Bone marrow (tissue), 2 donors: ENCODE measurements at places on chromosomes 1 and 21.

- no peak for DNase-seq
These were observed 55.5 kb upstream of the EPS8L3 start for GRCh38 chr1:109818988-109819764.

GRCh38 chr1:162366671-162367070, 10.0 kb downstream of the SPATA46 start:
- DNase-seq, result no peak

- no peak for DNase-seq
These were observed 611 bp upstream of the ZSWIM5 start for GRCh38 chr1:45206808-45207623.

- DNase-seq, result no peak
These were observed 239.5 kb downstream of the RYR2 start for GRCh38 chr1:237281481-237281880.

DNA sequence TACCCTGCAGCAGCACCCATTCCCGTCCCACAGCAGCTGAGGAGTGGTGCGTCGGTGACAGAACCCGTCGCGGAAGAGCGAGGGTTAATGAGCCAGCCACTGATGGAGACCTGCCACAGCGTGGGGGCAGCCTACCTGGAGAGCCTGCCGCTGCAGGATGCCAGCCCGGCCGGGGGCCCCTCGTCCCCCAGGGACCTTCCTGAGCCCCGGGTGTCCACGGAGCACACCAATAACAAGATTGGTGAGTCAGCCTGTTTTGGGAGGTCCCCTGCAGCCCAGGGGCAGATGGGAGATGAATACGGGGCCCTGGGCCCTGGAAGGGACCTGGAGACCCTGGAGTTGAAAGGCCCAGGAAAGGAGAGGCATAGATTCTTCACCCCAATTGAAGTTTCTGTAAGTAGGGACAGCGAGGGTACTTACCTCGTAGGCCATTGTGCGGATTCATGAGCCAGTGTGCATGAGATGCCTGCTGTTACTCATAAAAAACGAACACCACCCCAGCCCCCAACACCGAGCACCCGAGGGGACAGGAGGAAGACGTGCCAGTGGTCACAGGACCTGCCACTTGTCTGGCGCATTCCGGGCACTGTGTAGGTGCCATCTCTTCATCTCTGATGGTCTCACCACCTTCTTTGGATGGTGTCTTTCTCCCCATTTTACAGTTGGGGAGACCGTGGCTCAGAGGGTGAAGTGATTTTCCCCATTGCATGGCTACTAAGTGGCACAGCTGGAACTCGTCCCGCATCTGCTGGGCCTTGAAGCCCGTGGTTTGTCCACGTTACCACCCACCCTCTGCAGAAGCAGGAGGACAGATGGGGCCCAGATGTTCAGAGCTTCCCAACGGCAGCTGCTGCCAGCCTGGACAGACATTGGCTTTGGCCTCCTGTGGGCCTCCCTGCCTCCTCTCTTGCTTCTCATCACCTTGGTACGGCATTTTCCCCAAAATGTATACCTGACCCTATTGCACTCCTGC, 28.3 kb upstream of the TNFRSF1B start:
- no peak for DNase-seq

DNA sequence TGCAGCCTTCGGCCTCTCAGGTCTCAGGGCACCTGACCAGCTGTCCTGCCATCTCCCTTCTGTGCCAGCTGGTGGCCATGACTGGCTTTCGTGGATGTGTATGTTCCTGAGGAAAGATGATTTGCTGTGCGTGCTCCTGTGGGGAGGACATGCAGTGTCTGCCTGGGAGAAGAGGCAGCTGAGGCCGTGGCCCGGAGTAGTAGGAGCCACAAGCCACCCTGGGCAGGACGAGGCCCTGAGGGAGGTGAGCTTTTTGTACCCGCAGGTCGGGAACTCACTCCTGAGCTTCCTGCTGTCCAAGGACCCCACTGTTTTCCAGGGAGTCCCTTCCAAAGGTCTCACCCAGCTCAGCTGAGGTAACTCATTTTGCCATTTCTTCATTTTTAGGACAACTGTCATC, 58.5 kb downstream of the PIK3CD start:
- no peak for DNase-seq

DNA sequence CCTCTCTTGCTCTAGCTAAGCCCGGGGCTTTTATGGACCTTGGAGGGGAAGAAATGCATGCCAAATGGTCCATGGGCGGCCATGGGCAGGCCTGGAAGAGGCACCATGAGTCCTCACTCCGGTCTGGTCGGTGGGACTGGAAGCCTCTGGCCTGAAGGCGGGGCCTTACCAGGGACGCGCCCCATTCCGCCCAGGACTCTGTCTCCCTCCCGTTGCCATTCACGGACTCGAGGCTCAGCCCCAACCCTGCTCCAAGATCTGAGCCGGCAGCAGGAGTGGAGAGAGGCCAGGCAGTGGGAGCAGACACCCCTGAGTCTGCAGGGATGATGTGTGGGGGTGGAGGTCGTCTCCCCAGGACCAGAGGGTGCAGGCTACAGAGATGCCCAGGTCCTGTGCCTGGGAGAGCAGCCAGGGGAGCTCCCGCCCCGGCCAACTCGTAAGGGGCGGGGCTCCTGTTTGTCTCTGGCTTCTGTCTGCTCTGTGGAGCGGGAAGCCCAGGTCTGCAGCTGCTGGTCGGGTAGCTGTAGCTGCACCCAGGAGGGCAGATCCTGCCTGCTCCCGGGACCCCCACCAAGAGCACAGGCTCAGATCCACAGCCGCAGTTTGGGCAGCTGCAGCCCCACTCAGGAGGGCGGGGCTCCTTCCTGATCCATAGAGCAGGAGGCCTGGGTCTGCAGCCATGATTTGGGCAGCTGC, 8.3 kb upstream of the KANK4 start:
- DNase-seq, result no peak

DNA sequence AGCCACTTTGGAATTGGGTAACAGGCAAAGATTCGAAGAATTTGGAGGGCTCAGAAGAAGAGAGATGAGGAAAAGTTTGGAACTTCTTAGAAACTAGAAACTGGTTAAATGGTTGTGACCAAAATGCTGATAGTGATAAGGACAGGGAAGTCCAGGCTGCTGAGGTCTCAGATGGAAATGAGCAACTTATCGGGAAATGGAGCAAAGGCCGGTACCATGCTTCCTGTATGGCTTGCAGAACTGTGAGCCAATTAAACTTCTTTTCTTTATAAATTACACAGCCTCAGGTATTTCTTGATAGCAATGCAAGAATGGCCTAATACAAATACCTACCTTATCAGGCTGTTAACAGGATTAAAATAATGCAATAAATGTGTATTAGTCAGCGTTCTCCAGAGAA, 9.4 kb upstream of the TLR5 start:
- DNase-seq, result no peak

DNA sequence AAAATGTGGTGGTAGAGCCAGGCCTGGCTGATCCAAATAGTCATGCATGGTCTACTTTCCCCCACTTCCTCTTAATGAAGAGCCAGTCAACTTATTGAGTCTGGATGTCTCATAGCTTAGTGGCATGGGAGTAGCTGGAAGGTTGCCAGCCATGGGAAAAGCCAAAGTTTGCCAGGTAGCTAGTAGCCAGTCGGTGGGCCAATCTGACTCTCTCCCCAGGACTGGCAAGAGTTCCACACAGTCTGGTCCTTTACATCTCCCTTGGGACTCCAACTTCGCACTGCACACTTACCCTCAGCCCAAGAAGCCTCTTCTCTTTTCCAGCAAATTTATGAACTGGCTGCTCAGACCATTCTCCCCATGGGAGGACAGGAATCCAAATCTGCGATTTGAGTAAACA, 8.3 kb downstream of the WARS2 start:
- no peak for DNase-seq

DNA sequence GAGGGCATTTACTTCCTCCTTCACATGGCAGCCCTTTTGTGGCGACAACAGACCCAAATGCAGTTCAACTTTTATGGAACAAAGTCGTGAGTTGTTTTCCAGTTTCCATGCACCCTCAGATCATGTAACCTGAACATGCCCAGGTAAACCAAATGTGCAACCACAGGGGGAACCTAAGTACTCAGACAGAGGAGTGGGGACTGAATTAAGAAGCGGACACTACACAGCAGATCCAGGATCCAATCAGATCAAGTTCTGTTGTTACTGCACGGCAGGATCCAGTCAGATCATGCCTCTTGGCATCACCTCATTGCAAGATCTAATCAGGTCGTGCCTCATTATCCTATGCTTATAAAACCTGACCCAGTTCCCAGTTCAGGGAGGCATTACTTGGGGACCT, 115.7 kb downstream of the MATN1 start:
- DNase-seq, result no peak

DNA sequence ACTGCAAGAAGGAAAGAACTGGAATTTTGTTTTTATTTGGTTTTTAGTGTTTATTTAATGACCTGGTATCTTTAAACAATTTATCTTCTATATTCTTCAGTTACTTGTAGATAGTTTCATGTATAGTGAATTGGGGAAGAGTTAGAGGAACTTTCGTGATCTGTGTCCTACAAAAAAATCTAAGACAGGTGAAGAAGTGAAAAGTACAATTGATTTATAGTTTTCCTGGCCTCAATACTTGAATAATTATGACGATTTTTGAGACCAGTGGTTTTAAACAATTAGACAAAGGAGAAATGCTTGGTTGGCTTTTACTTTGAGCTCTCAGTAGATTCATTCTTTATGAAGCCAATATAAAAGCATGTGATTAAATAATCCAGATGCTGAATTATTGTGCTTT, 7.5 kb downstream of the MIER1 start:
- no peak for DNase-seq

DNA sequence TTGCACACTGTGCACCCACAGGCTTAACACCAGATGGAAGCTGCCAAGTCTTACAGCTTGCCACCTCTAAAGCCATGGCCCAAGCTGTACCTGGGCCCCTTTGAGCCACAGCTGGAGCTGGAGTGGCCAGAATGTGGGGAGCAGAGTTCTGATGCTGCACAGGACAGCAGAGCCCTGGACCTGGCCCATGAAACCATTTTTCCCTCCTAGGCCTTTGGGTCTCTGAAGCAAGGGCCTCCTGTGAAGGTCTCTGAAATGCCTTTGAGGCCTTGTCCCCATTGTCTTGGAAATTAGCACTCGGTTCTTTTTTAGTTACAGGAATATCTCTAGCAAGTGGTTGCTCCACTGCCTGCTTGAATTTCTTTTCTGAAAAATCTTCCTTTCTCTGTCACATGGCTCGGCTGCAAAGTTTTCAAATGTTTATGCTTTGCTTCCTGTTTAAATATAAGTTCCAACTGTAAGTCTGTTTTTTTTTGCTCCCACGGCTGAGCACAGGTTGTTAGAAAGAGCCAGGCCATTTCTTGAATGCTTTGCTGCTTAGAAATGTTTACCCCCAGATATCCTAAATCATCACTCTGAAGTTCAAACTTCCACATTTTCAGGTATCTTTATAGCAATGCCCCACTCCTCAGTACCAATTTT, 156.8 kb upstream of the GORAB start:
- DNase-seq, result no peak

DNA sequence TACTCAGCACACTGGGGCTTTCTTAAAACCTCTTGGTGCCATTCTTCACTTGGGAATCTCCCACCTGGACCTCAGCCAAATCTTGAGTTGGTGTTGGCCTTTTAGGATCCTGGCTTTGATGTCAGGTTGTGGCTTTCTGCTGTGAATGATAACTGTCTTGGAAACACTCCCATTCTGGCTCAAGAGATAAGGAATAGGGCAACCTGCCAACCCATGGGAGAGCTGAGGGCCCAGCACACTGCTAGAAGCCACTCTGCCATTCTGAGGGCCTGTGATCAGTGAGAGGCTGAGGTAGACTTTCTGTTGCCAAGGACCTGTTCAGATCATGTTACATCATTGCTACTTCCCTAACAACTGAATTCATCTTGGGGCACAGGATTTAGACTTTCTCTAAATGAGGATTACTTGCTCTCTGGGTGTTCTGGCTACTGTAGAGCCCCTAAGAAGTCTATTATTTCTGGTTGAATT, 45.8 kb downstream of the TTC39A start:
- DNase-seq, result no peak

DNA sequence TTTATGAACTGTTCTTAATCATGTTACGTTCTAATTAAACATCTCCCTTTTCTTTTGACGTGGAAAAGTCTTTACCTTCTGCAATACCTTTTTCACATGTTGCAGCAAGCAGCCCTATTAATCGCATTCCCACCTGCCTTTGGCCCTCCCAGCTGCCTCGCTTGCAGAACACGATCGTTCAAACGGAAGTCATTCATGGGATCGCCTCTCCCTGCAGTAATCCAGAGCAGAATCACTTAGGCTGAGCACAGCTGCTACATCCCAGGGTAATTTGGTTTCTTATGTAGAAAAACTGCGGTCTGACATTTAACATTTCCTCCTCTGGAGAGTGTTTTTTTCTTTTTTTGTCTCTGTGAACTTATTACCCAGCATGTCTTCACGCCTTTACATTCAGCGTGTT, 206.3 kb downstream of the KIF26B start:
- no peak for DNase-seq

GRCh38 chr1:151562661-151563060, 22.6 kb downstream of the TUFT1 start:
- no peak for DNase-seq

- no peak for DNase-seq
These were observed 13.5 kb downstream of the GNG4 start for GRCh38 chr1:235635938-235636662.

DNA sequence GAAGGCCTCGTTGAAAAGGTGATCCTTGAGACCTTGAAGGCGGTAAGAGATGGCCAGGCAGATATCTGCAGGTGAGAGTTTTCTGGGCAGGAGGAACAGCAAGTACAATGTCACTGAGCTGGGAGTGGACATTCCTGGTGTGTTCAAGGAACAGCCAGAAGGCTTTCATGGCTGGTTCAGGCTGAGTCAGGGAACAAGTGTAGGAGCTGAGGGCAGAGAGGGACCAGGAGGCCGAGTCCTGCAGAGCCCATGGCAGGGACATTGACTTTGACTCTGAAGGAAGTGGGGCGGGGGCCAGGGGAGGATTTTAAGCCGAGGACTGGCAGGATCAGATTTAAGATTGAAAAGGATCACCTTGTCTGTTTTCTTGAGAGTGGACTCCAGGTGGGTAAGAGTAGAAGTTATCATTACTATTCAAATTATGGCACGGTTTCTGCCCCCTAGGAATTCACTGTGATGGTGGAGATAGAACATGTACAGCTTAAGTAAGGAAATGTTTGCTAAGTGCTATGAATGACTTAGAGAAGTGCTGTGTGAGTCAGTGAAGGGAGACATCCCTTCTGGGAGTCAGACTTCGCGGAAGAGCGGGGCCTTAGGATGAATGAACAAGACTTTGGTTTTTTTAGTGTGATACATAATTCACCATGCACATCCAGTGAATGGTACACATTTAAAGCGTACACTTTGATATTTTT, 202.3 kb downstream of the KIF26B start:
- no peak for DNase-seq

- no peak for DNase-seq
These were observed 28.1 kb upstream of the WASF2 start for GRCh38 chr1:27517907-27518718.
